Heart right ventricle (tissue), 16 donors: ENCODE measurements at places on chromosomes 12 and 14. TPM values are rescaled to one million over a fixed set of nuclear protein-coding genes. Genes with fewer than 3 reads are reported as not detected.

GRCh38 chr14:29054119-29054518, 287.5 kb downstream of the FOXG1 start:
- DNase-seq, result no peak

GRCh38 chr12:113758165-113758924, 207.8 kb downstream of the RBM19 start:
- no peak for DNase-seq

- DNase-seq, result no peak
Measured at GRCh38 chr14:57659052-57659451, 165.4 kb upstream of the CCDC198 start.

DNA sequence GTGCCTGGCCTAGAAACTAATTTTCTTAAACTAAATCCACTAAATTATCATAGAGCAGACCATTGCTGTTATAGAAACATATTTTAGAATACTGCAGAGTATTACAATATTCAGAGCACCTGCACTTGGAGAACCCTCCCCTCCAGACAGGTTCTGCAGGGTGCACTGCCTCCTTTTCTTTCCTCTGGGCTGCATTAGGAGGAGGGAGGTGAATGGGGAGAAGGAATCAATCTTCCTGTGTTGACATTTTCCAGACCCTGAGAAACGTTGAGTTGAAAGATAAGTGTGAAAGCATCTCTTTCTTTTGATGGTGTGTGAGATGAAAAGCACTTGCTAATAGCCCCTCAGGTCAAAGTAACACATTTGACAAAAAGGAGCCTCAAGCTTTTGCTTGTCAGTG, 7.3 kb downstream of the SYNE2 start:
- no peak for DNase-seq

GRCh38 chr12:115097416-115097815, 413.4 kb upstream of the TBX3 start:
- DNase-seq, result peak; percentile 23

DNA sequence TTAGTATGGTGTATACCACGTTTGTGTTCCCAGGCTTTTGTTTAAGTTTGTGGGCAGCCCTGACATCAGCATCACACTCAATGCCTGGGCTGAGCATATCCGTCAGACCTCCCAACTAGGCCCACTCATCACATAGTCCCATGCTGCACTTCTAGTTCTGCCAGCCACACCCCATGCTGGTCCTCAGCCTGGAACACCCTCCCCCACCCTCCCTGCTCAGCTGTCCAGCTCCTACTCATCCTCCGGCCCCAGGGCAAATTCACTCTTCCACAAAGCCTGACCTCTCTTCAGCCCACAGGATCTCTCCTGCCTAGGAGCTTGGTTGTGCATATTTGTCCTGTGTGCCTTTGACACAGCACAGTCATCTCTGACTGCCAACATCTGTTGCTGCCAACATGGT, 3.9 kb upstream of the ENDOU start:
- DNase-seq, result no peak

- DNase-seq, result no peak
Measured at GRCh38 chr12:53733051-53733806, 6.0 kb upstream of the CALCOCO1 start.

DNA sequence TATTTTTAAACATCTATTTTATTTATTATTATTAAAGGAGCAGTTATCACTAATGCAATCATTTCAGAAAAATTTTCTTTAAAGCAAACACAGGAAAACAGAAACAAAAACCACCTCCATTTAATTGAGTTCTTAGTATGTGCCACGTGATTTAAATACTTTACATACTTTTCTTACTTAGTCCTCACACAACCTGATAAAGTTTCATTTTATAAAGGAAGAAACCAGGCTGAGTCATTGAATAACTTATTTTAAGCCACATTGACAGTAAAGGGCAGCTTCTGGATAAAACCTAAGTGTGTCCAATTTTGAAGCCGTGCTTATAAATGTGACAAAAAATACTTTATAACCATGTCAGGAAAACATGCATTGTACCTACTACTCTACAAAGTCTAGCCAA, 57.1 kb upstream of the PCED1B start:
- no peak for DNase-seq

DNA sequence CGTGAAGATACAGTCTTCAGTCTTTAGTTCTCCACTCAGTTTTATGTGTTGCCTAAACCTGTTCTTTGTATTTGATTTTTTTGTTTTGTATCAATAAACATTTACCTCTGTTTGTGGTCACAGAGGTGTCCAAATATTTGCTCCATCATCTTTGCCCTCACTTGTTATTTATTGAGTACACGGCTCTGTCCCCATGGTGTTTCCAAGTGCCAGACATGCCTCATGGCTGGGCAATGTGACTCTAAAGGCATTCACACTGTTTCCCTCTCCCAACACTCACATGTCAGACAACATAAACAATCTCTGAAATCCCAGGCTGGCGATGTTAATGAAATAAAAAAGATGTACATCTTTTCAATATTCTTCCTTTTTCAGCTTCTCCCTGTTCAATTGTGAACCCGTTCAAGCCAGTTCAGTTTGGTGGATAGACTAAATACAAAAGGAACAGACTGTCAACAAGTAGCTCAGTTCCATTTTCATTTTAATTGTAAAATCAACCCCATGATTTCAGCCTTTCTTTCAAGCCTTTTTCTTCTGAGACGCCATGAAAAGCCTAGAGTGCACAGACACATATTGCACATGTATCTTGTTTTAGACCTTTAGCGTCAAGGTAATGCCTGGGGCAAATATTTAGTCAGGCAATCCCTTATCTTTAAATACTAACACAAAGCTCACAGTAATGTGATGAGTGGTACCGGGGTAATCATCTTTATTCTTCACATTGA, 680.7 kb downstream of the GALC start:
- no peak for DNase-seq

- no peak for DNase-seq
Measured at GRCh38 chr12:16224196-16224595, 53.3 kb downstream of the SLC15A5 start.

GRCh38 chr14:89125216-89125615, 291.8 kb downstream of the FOXN3 start:
- DNase-seq, result no peak

- no peak for DNase-seq
Measured at GRCh38 chr12:131218923-131219669, 265.4 kb downstream of the ADGRD1 start.

GRCh38 chr14:25095736-25096437, 45.9 kb upstream of the STXBP6 start:
- DNase-seq, result no peak

DNA sequence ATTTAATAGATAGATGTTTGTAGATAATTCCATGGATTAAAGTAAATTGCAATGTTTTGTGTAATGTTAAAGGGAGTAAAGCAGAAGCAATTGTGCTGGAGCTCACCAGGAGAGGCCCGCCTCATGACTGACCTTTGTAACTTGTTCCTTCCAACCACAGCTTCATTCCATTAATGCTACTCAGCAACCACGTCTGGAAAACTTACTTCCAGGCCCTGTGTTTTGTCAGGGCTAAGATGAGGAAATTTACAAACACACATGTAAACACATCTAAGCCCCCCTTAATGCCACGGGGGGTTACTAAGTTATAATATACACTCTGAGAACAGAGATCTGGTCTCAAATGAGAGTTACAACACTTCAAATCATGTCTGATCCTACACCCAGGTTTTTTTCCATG, 12.4 kb downstream of the LUM start:
- DNase-seq, result no peak

DNA sequence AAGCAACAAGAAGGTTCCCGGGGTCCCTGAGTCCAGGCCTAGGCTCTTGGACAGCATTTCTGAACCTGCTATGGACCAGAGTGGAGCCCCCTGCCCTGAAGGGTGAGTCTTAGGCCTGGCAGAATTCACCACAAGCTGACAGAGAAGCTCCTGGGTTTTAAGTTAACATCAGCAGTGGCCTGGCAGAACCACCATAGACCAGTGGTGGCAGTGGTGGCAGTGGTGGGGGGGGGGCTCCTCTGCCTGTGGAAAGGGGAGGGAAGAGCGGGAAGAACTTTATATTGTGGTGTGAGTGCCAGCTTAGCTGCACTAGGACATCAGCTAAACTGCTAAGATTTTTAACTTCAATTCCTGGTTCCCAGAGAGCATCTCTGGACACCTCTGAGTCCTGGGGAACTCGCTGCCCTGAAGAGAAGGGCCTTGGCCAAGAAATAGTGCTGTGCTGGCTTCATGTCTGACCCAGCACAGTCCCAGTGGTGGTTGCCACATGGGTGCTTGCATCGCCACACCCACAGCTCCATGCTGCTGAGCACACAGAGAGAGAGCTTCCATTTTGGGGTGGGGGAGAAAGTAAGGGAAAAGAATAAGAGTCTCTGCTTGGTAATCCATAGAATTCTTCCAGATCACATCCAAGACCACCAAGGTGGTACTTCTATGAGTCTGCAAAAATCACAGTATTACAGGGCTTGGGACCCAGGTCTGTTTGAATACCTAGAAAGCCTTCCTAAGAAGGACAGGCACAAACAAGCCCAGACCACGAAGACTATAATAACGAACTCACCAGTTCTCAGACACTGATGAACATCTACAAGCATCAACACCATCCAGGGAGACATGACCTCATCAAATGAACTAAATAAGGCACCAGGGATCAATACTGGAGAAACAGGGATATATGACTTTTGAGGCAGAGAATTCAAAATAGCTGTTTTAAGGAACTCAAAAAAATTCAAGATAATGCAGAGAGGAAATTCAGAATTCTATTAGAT, 20.4 kb upstream of the RNF212B start:
- no peak for DNase-seq

DNA sequence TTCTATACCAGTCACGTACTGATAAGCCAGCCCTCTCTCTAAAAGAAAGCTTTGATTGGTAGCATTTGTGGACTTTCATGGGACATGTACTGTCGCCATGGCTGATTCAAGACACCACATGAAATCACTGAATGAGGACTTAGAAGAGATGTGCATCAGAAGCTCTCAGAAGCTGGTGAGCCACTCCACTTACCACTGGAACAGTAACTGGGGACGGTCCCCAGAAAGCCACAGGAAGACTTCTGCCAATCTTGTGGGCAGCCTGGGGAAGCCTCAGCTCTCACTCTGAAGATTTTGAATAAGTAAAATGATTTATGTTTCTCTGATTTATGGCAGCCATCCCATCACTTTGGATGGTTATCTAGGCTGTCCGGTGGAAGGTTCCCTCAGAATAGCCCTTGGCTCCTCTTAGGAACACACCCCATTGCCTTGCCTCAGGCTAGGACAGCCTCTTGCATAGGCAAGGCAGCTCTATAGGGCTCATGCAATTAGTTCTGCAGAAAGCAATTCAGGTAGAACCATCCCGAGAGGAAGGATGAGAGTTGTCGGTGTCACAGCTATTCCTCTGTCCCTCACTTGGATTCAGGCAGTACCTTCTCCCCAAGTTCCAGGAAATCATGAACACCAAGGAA, 9.8 kb downstream of the DHRS1 start:
- DNase-seq, result no peak

GRCh38 chr12:1318327-1319031, 275.9 kb downstream of the FBXL14 start:
- no peak for DNase-seq

GRCh38 chr12:27952510-27952909, 20.0 kb downstream of the PTHLH start:
- DNase-seq, result no peak

DNA sequence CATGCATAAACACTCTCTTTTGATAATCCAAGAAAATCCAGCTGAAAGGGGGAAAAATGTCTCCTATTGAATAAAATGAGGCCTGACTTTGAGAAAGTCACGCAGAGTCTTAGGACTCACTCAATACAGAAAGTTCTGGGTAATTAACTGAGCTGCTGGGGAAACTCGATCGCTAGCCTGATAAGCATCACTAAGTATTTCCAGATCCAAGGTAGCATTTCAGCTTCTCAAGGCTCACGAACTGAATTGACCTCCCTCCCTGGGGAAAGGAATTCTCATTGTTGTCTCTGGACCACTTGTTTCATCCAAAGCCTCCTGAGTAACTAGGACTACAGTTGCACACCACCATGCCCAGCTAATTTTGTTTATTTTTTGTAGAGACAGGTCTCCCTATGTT, 13.8 kb upstream of the ANAPC5 start:
- DNase-seq, result no peak

DNA sequence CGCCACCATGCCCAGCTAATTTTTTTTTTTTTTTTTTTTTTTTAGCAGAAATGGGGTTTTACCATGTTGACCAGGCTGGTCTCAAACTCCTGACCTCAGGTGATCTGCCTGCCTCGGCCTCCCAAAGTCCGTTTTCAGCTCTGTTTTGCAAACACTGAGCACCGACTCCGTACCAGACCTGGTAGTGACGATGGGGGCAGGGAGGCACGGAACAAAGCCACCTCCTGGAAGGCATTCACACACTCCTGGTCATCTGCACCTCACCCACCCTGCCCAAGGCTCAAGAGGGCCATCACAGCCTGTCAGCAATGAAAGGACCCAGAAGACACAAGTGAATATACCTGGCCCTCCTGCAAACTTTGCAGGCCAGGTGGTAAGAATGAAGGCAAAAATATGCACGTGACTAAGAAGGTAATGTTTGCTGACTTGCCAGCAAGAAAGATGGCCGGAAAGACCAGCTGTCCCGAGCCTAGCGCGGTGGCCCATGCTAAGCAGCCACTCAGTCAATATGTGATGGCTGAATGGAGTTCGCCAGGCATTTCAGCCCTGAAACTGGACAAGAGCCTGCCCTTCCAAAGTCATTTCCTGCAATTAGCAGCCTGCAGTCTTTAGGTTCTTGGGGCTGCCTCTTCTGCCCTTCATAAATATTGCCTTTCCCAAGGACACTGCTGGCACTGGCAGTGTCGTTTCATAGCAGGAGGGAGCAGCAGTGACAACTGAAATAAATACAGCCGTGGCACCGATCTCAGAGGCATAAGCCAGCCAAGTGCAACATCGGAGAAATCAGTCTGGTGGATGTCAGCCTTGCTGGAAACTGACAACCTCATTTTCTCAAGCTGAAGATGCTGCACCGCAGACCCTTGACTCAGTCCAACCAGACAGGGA, 17.6 kb downstream of the MMAB start:
- DNase-seq, result no peak

- no peak for DNase-seq
Measured at GRCh38 chr14:77923131-77923936, 123.4 kb downstream of the ADCK1 start.

DNA sequence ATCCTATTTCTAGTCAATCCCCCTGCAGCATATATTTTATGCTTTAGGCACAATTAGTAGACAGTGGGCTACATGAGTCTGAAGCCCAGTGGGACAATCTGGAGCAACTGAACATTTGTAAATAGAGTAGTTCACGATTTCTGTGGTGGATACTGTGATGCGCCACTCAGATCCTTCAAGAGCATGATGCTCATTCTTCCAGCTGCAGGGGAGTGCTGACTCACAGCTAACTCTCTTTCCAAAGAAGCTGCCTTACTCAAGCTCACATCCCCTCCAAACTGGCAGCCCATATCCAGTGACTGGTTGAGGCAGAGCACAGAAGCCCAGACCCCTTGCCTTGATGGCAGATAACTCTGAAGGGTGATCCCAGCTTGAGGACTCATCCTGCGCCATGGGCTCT, 224.2 kb upstream of the EEA1 start:
- DNase-seq, result no peak

The RPL6 gene
- 994 TPM for polyA plus RNA-seq

The HCAR3 gene
- not detected for polyA plus RNA-seq

The CCDC175 gene
- polyA plus RNA-seq, result not detected

The PMCH gene
- polyA plus RNA-seq, result not detected

The SIX4 gene
- 0.16 TPM for polyA plus RNA-seq

The OVCH1 gene
- polyA plus RNA-seq, result 0.12 TPM

The FGF6 gene
- not detected for polyA plus RNA-seq

The RERG gene
- 9.7 TPM for polyA plus RNA-seq
